NAMALWA (cell line): ENCODE measurements at places on chromosomes 3 and 15.
A peak's percentile ranks its signal among the peaks of the same experiment; 100 is the strongest.

- DNase-seq, result peak; percentile 93
Observed at GRCh38 chr15:42457445-42458442, 33.2 kb downstream of the ZNF106 start.

DNA sequence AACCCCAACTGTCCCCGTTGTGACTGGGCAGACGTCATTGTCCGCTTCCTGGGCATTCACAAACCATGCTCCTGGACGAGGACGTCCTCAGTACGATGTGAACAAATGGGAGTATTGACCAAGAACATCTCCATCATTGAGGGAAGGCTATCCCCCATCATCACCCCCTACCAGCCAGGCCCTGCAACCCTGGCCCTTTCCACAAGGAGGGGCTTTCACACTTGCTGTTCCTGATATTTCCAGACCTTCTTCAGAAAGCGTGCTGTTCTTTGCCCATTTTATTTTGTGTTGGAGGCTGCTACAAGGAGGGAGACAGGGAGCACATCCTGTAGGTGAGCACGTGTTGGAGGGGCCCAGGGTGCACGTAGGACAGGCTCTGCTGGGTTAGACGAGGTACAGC is 277.0 kb upstream of the LRRC3B start:
- no peak for DNase-seq

DNA sequence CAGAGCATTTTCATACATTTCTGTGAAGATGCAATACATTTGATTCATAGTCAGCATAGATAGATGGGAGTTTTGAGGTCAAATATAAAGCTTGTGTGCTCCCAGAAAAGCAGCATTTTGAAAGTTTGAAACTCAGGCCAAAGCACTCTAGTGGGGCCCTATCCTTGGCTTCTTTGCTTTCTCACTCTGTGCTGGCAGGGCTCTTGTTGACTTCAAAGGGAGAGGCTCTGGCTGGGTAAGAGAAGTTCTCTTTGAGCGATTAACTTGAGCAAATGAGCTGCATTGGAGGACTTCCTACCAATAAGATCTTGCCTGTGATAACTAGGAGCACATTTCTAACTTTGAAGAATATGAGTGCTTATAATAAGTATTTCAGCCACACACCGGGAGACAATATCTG is 214.0 kb upstream of the RARB start:
- no peak for DNase-seq

DNA sequence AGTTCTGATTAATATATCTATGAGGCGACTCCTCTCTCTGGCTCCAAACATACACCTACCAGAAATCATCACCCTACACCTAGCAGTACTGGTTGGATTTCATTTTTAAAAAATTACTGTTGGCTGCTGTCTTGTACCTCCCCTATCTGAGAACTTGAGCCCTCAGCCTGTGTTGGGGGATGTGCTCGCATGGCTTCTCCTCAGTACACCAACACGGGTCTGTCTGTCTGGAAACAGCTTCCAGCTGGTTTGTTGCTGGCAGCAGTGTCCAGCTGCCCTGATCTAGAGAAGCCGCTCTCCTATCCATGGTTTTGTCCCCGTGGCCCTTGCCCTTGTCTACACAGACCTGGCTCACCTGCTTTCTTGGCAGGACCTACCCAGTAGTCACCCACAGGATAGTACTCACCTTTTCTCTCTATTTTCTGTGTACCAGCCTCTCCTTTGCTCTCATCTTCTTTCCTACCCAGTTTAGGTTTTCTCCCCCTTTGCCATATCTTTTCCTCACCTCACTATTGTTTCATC is 43.2 kb upstream of the NEDD4 start:
- no peak for DNase-seq
